ENCODE measurements at places on chromosomes 2 and 18.

DNA sequence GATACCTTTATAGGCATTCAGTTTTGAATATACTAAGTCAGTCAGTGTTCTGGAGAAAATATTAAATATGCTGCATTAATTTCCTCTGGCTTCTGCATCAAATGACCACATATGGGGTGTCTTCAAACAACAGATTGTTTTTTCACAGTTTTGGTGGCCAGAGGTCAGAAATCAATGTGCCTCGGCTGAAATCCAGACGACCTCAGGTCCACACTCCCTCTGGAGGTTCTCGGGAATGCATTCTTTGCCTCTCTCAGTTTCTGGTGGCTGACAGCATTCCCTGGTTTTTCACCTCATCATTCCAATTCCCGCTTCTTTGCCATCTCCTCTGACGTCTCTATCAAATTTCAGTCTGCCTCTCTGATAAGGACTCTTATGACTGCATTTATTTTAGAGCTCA, 142.3 kb downstream of the ZNF407 start:
- DNase-seq = no peak

DNA sequence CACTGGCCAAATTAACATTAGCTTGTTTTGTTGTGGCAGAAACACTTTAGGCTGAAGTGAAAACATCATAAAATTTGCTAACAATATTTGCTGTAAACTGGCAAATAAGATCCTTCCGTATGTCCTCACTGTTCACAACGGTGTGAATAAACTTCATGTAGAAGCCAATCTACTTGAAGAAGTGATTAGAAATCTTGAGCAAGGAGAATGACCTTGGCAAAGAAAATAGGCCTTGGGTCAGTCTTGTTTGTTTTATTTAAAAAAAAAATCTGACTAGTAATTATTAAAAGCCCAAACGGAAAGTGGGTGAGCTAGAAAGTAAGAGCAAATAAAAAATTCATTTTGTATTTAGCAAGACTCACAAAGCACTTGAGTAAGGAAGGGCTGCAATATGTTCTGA, 197.0 kb downstream of the CPS1 start:
- DNase-seq = no peak

DNA sequence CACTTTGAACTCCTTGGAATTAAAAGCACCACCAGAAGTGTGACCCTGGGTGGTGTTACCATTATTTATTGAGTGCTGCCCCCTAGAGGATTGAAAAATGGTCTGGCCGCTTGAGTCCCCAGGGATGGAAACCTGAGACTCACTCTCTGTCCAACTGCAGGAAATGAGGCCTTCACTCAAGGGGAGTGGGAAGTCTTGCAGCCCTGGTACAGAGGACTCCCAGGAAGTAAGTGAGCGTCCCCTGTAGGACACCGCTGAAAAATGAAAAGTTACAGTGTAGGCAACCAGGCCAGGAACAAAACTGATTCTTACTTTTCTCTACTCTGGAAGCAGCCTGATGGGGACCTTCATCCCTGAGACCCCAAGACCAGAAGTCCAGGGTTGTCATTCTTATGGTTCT, 2.2 kb upstream of the NRP2 start:
- peak; percentile 70 for DNase-seq

GRCh38 chr2:120861191-120861575, 125.5 kb downstream of the GLI2 start:
- DNase-seq = no peak

GRCh38 chr2:133711201-133711600, 142.9 kb upstream of the NCKAP5 start:
- no peak for DNase-seq

GRCh38 chr2:119338826-119339561, 27.6 kb downstream of the C2orf76 start:
- peak; percentile 14 for DNase-seq

GRCh38 chr2:205055251-205055650, 510.0 kb downstream of the PARD3B start:
- no peak for DNase-seq

DNA sequence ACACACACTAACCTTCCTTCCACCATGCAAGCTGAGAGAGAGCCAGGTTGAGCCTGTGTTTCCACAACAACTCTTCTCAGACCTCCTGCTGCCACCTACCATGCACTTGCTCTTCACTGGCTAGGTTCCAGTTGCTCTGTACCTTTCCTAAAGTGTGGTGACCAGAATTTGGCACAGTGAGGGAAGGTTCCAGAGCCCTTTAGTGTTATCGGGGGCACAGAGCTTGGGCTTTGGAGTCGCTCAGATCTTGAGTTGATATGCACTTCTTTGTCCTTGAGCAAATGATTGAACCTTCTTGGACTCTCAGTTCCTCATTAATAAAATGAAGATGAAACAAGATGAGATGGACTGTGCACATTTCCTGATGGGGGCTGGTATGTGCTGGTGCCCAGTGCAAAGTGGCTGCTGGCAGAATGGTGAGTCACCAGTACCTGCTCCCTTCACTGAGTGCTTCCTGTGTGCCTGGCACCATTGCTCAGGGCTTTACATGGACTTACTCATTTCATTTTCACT, 47.1 kb downstream of the NEDD4L start:
- peak; percentile 58 for DNase-seq

DNA sequence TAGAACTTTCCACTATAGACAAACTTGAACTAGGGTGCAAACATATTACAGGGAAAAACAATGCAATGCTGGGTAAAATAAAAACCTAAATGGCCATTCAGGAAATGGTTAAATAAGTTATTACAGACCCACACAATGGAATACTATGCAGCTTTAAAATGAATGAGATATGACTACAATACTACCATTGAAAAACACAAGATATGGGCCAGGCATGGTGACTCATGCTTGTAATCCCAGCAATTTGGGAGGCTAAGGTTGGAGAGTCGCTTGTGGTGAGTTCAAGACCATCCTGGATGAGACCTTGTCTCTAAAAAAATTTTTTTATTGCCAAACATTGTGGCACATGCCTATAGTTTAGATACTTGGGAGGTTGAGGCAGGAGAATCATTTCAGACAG, 6.8 kb downstream of the PECR start:
- DNase-seq = no peak

DNA sequence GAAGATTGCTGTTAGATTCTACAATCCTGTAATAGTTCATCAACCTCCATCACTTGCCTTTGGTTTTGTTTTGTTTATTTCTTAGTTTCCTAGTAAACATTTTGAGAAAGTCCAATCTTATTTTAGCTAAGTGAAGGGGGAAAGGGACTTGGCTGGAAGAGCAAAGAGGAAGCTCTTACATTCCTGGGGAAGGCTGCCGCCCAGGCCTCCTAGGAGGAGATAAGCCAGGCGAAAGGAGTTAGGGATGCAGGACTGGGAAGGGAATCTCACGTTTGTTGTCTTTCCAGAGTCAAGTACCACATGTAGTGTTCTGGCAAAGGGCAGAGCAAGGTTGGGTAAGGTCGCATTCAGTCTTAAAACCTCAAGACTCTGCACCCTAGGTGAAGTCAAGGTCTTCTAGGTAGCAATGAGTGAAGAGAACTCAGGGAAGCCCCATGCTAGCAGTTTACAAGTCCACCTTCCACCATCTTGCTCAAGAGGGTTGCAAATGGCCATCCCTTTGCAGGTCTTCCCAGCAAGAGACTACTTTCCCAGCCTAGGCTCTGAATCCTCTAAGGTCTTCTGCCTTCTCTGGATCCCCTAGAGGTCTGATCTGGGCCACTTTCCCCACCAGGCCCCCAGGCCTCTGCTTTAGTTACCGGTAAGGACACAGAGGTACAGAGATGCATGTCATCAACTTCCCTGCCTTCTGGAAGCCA, 320.7 kb downstream of the CYP26B1 start:
- no peak for DNase-seq

DNA sequence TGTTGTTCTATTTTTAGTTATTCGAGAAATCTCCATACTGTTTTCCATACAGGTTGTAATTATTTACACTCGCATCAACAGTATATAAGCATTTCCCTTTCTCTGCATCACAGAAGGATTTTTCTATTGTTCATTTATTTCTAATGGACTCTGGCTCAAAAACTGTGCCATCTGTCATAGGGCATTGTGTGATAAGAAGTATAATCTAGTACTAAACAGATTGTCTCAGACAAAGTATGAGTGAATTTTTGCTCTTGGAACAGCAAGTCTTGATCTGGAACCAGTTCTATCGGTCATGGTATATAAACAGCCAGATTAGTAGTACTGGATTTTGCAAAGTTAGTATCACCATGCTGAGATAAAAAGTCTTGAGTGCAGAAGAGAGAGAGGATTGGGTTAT, 145.8 kb downstream of the KIAA1328 start:
- DNase-seq = no peak

GRCh38 chr2:233353101-233353768, 1.1 kb upstream of the DGKD start:
- DNase-seq = no peak

GRCh38 chr2:158300394-158300793, 156.2 kb downstream of the CCDC148 start:
- no peak for DNase-seq
